ENCODE measurements at places on chromosomes 1 and 21.
A peak's percentile ranks its signal among the peaks of the same experiment; 100 is the strongest.

GRCh38 chr1:160519642-160520435 lies 3.2 kb downstream of the SLAMF6 start:
- peak; percentile 23 for DNase-seq

DNA sequence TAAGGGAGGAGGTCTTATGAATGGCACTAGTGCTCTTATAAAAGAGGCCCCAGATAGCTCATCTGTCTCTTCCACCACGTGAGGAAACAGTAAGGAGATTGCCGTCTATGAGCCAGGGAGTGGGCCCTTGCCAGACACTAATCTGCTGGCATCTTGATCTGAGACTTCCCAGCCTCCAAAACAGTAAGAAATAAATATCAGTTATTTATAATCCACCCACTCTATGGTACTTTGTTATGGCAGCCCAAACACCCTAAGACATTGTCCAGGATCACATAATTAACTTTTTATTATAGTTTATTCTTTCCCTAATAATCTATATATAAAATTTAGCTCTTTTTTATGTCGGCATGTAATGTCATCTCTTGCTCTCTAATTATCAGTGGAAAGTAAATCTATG lies 144.0 kb upstream of the IRF2BP2 start:
- DNase-seq = no peak

- no peak for DNase-seq
These were observed 23.2 kb downstream of the SLC44A5 start for GRCh38 chr1:75587692-75588091.

DNA sequence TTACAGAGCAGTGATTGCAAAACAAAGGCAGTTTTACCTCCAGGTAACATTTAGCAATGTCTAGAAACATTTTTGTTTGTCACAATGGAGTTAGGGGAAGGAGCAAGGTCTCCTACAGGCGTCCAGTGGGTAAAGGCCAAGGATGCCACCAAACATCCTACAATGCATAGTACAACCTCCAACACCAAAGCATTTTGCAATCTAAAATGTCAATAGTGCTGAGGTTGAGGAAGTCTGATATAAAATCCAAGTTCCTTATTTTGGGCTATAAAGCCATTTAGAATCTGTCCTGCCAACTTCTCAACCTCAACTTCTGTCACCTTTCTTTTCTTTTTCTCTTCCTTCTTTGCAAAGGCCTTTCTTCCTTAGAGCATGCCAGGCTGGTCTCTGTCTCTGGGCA lies 111.2 kb downstream of the FASLG start:
- DNase-seq = no peak

DNA sequence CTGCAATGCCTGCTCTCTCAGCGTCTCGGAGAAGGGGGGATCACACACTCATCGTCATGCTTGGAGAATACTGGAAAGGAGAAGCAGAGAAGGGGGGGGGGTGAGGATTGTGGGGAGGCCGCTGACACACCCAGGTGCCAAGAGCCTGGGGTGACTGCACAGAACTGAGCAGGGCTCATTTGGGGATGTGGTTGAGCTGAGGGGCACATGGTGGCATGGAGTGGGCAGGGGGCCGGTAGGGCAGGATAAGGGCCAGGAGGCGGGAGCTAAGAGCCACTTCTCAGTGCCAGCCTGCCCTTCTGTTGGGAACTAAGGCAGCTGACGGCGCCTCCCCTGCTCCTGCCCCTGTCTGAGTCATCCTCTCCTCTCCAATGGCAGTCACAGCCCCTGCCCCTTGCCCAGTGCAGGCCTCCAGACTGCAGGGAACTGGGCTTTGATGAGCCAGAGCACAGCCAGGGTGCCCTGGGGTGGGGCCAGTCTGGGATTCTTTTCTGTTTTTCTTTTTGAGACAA lies 27.2 kb downstream of the MRPL37 start:
- peak; percentile 89 for DNase-seq

- DNase-seq = peak; percentile 12
These were observed 188.1 kb upstream of the SAMSN1 start for GRCh38 chr21:14734191-14734590.

DNA sequence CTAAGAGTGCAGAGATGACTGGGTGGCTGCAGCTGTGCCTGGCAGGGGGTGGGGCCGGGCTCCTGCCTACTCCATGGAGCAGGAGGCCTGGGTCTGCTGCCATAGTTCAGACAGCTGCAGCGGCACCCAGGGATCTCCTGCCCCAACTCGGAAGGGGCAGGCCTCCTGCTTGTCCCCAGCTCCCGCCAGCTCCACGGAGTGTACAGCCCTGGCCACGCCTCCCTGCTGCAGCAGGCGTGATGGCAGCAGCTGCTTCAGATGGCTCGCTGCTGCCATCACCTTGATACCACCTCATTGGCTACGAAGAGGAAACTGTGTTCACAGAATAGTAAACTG lies 35.9 kb downstream of the ACTL8 start:
- no peak for DNase-seq

DNA sequence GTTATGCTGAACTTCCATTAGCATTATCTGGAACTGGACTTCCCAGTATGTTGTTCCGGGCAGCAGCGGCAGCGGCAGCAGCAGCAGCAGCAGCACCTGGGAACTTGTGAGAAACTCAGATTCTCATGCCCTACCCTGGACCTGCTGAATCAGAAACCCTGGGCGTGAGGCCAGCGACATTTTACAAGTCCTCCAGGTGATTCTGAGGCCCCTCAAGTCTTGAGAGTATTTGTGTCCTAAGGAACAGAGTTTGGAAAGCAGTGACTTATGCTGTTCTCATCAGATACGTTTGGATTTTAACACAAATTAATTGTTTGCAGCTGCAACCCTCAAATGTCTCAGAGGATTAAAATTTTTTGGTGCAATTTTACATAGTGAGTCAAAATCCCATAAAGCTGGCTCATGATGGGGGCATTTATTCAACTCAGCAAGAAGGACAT lies 157.2 kb upstream of the KAZN start:
- peak; percentile 43 for DNase-seq

DNA sequence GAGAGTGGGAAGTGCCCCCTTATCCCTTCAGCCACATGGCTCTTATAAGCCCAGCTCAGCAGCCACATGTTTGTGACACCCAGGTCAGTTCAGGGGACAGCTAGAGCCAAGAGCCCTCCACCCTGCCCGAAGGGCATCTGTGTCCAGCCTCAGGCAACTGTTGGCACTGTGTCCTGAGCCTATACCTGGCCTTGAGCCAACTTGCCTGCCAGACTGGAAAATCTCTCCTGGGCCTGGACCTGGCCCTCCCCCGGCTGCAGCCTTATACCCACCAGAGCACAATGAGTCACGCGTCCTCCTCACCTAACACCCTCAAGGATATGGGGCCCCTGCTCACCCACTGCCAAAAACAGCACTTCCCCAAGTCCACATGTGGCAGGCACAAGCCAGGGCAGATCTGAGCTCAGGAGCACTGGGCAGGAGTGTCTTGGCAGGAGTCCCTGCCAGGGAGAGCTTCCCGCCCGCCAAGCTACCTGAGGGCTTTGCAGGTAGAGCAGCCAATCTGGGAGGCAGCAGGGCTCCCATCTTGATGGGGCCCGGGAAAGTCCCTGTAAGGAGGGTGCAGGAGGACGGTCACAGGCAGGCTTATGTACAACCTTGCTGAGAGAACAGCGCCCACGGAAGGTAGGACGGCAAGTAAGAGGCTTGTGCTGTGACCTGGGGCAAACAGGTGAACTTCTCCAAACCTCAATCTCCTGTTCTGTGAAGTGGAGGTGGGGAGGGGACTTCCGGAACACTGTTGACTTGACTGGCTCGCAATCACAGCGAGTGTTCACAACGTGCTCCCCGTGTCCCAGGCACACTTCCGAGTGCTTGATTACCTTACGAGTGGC lies 19.8 kb upstream of the HSPG2 start:
- DNase-seq = peak; percentile 50

GRCh38 chr1:248681651-248682050 lies 20.9 kb downstream of the OR14I1 start:
- DNase-seq = no peak

- DNase-seq = no peak
These were observed 16.4 kb upstream of the KCNK1 start for GRCh38 chr1:233597489-233597901.

DNA sequence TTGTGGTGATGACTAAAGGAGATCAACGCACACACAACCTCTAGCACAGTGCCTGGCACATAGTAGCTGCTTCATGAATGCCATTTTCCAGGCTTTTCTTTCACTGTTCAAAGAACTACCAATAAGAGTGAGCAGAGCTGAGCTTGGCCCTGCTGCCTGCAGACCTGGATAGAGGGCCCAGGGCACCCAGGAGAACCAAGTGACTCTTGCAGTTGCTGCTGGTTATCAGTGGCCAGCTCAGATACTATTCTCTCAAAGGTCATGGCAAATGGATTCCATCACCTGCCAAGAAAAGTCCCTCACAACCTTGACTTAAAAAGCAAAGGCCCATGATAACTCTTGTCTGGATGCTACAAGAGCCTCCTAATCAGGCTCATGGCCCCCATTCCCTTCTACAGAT lies 41.7 kb downstream of the PLPP3 start:
- DNase-seq = no peak

- peak; percentile 91 for DNase-seq
These were observed 1.2 kb upstream of the HIVEP3 start for GRCh38 chr1:41919764-41920397.

- no peak for DNase-seq
These were observed 16.9 kb upstream of the MAP10 start for GRCh38 chr1:232788235-232788872.

- DNase-seq = no peak
These were observed 426.3 kb upstream of the ADGRL2 start for GRCh38 chr1:81374481-81374880.

DNA sequence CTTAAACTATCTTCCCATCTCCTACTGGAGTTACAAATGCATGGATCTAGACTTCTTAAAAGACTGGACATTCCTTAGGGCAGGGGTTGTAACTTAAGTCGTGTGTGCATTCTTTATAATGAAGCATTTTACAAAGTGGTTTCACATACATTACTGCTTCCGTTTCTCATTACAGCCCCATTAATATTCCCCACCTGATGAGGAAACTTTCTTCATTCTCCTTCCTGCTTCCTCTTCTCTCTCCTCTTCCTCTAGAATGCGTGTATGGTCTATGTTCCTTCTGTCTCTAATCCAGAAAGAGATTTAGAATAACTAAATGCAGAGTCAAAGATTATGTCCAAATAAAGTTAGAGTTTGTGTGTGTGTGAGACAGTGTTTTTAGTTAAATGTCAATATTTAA lies 1.8 kb upstream of the CAP1 start:
- DNase-seq = no peak

Measured in H4 (cell line).